ENCODE measurements at places on chromosomes 6 and 20.

DNA sequence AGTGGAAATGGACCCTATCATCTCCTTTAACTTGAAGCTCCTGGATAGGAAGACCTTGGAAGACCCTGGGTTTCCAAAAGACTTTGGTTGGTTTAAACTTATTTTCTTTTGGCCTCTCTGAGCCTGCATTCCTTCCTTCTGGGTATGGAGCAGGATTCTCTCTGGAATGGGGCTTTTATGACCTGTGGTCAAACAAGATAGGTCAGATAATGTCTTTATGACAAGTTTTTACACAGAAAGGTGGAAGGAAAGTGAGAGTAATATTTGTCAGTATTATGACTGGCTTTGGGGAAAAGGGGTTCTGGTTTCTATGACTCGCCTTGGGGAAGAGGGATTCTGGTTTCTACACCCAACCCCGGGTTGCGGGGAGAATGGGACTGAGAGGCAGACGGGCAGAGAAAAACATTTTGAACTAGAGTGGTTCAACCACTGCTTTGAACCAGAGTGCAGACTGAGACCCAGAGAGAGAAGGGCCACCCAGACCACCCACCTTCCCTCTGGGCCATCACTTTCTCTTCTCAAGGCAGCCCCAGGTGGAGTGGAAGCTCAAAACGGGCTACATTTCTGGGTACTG, 37.6 kb upstream of the KCNK5 start:
- no peak for DNase-seq

DNA sequence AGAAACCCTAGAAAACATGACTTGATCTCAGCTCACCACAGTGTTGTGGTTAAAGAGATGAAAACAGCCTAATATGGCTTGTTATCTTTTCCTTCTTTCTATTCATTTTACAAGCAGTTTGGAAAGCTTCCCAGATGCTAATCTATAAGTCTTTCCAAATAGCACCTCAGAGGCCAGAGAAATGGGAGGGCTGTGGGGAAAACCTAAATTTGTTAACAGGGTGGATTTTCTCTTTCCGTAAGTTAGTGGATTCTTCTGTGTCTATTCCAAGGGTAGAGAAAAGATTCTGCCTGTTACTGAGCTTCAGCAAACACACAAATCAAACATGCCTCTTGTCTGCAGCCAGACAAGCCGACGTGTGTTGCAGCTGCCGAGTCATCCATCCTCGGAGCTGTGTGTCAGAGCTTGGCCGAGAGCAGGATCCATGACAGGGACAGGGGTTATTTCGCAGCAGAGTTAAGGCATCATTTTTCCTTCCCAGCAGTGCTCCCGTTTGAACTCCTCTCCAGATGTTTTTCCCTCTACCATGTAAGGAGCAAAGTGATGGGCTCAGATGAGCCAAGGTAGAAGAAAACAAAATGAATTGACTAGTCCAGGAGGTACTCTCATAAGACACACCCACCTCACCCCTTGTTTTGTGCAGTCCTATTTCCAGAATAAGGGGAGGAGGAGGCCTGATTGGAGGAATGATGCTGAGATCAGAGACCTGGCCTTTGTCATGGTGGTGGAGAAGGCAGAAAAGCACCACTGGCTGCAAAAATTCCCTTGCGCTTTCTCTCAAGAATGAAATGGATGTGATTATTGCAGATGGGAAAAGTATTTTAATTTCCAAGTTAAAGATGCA, 560.0 kb downstream of the C6orf118 start:
- no peak for DNase-seq

- DNase-seq, result peak; percentile 18
These were observed 572 bp downstream of the DSE start for GRCh38 chr6:116371120-116371917.

DNA sequence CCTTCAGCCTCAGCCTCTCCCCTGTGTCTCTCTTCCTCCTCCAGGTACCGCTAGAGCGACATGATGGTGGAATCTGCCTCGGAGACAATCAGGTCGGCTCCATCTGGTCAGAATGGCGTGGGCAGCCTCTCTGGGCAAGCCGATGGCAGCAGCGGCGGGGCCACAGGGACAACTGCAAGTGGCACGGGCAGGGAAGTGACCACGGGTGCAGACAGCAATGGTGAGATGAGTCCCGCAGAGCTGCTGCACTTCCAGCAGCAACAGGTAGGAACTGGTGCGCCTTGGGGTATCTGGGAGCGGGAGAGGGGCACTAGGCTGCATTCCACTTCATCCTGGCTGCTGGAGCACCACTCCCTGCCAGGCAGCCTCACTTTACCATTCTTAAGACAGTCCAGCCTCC, 19.5 kb downstream of the FOXP4 start:
- DNase-seq, result no peak

- DNase-seq, result peak; percentile 91
These were observed 27.5 kb upstream of the ZBTB22 start for GRCh38 chr6:33344701-33345697.

DNA sequence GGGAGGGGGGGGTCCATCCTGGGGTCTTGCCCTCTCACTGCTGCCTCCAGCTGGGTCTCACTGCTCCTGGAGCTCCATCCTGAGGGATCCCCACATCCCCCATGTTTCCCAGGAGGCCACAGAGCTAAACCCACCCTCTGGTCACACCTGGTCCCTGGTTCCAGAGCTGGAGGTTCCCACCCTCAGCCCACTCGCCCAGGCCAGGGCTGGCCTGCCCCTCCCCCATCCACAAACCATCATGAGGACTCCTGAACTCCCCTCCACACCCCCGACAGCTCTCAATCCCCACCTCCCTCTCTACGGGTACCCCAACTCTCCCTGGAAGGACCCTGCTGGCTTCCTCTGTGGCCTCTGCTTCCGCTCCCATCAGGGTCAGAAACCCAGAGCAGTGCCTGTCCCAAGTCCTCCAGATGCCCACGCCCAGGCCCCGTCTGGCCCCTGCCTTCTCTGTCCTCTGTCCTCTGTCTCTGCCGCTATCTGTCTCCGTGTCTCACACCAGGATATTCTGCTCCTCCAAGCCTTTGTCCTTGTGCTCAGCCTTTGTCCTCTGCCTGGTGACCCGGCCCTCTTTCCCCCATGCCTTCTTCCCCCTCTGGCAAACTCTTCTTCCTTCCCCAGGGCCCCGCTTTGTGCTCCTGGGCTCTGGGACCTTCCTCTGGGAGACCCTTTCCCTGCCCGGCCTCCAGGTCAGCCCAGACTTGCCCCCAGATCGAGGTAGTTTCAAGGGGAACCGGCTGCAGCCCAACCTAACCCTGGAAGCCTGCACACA, 74.0 kb downstream of the SRC start:
- DNase-seq, result no peak

GRCh38 chr6:14810021-14810420, 435.8 kb upstream of the JARID2 start:
- DNase-seq, result no peak

GRCh38 chr6:56552187-56553130, 90.2 kb downstream of the DST start:
- DNase-seq, result no peak

DNA sequence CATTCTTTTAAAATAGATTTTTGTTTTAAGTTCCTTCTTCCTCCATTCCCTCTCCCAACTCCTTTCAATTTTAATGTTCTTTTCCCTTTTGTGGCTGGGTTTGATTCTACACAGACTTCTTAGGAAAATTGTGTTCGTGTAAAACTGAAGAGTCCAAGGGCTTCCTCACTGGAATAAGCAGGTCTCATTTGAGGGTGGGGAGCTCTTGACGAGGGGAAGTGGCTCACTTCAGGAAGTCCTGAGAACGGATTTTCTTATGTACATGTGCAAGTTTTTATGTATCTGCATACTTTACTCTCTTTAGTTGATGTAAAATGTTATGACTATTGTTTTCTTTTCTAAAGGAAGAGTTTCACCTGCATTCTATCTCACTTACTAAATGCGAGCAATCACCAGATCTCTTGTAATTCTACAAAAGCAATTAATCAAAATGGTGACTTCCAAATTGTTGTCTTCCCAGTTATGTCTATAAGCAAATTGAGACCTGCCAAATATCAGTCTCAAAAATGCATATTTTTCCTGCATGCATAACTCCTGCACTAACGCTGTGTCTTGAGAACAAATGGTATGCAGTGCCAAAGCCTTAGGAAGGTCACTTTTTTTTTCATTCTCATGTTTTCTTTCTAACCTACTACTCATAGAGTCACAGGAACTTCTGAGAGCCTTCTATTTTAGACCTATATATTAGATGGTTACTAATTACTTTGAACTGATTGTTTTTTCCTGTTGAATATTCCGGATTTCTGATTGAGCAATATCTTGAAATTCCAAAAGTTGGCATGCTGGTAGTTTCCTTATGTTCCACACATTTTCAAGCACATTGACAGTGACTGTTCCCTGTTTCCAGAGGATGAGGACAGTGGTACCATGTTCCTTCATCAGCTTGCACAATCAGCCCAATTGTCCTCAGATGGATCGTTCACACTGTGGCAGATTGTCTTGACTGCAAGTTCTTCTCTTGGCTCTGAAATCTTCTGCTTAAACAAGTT, 251.9 kb upstream of the PRDM1 start:
- DNase-seq, result no peak

DNA sequence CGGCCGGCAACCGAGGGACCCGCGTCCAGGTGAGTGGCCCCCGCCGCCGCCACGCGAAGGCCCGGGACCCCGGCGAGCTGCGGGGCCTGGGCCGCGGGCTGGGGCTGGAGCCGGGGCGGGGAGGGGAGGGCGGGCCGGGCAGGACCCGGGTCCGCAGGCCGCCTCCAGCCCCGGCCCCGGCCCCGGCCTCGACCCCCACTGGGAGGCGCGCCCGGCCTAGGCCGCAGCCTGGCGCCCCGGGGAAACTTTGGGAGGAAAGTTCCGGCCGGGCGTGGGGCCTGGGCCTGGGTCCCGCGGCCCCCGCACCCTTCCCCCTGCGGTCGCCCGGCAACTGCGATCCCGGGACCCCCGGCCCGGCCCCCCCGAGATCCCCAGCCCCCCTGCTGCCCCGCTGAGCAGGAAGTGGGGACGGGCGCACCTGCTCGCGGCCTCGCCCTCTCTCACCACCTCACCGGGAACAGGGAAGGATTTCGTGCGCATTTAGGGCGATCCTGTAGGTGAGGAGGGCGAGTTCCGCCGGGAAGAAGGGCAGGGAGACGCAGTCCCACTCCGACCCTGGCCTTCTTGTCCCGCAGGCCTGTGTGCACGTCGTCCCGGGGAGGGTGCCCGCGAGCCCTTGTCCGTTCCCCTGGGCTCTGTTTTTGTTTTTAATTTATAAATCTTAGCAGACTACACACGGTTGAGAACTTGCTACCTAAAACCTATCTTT, 402 bp downstream of the OSBPL2 start:
- DNase-seq, result no peak

GRCh38 chr6:17381424-17382147, 11.8 kb upstream of the CAP2 start:
- DNase-seq, result no peak

GRCh38 chr6:35017411-35018181, 123.5 kb downstream of the TCP11 start:
- no peak for DNase-seq

DNA sequence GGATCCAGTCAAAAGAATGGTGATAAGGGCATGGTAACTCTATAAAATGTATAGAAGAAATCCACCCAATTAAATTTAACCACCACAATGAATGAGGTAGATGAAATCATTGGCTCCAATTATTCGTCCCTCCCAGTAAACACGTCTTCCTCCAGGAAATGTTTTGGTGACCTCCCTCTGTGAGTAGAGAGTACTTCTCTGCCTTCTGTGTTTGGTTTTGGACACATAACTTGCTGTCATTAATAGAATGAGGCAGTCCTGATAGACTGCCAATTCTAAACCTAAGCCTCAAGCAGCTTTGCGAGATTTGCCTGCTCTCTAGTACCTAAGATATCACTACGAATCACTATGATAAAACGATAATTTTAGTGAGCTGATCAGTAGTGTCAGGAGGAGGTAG, 632.8 kb downstream of the HDGFL1 start:
- no peak for DNase-seq

DNA sequence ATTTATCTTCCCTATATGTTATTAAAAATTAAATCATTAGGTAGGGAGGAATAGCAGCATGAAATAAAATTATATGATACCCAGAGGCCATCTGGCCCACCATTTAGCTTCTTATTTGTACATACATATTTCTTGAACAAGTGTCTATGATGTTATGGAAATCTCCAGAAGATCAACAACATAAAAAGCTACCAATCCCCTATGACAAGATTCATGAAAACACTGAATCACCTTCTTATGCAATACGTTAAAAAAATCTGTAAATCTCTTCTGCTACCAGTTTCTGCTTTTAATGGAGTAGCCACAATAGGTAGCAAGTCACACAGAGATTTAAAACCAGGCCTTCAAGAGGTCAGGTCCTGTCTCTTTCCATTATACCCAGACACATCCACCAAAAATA, 125.8 kb upstream of the ENPP5 start:
- DNase-seq, result no peak

DNA sequence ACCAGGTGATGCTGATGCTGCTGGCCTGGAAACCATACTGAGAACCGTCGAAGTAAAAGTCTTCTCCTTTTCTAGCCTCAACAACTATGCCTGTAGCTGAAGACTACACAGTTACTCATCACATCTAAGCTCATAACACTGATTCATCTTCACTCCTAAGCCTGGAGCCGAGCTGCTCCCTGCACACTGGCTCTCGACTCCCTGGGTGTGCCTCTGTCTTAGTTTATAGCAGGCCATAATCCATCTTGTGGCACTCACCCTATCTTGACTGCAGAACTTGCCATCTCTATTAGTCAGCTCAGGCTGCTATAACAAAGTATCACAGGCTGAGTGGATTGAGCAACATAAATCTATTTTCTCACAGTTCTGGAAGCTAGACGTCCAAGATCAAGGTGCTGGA, 191.0 kb downstream of the UNC5CL start:
- no peak for DNase-seq

- no peak for DNase-seq
These were observed 307.2 kb downstream of the FRK start for GRCh38 chr6:115753446-115753845.

DNA sequence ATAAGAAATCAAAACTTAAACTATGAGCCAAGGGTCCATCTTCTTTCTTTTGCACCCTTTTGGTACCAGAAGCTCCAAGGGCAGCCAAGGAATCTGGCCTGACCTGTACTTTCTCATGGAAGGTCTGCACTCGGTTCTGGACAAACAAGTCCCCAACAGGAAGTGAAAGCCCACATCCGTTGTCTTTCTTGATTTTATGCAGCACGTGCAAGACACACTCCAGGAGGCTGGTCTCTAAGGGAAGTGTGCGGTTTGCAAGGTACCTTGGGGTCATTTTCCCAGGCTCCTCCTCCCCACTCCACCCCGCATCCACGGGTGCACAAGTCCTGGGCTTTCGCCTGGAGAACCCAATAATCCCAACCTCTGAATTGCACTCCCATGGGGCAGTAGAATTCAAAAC, 101.9 kb downstream of the NFATC2 start:
- peak; percentile 34 for DNase-seq

Measured in CD4-positive, alpha-beta T cell treated with Interleukin-17A for 1 hour (primary cell).